ENCODE measurements at places on chromosomes 3 and 15. TPM values are rescaled to one million over a fixed set of nuclear protein-coding genes. Genes with fewer than 3 reads are reported as not detected.

SERPINI1 gene
- polyA plus RNA-seq = 2.2 TPM

ATP10A gene
- not detected for polyA plus RNA-seq

CELF6 gene
- 0.12 TPM for polyA plus RNA-seq

DNA sequence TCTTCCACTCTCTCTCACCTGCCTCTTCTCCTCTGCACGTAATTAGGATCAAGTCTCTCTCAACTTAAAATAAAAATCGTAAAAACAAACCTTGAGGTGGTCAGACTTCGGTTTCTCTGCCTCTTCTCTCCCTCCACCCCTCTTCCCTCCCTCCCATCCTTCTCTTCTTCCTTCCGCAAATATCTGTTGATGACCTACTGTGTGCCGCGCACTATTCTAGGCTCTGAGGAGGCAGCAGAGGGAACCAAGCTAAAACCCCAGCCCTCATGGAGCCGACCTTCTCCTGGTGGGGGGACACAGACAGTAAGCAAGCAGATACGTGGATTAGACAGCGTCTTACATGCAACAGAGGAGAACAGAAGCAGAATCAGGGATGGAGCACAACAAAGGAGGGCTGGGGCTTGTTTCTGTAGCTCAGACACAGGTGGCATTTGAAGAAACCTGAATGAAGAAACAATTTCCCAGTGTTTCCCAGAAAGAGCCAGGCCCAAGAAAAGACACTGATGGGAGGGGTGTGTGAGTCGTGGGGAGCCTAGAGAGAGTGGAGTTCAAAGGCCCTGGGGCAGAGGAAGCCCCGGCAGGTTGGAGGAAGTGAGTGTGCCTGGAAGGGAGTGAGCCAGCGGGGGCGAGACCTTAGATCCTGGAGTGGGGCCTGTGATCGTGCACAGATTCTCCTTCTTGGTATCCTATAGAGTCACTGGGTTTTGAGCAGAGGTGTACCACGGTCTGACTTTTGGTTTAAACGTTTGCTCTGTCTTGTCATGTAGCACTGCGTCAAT lies 80.5 kb downstream of the TOP2B start:
- no peak for DNase-seq
- H3K36me3 ChIP-seq = no peaks in the 10 kb centered on the region
- no peaks in the 10 kb centered on the region for H3K4me1 ChIP-seq
- H3K27me3 ChIP-seq = no peaks in the 10 kb centered on the region
- H3K4me3 ChIP-seq = no peak overlapping the region
- H3K27ac ChIP-seq = no peak overlapping the region

DNA sequence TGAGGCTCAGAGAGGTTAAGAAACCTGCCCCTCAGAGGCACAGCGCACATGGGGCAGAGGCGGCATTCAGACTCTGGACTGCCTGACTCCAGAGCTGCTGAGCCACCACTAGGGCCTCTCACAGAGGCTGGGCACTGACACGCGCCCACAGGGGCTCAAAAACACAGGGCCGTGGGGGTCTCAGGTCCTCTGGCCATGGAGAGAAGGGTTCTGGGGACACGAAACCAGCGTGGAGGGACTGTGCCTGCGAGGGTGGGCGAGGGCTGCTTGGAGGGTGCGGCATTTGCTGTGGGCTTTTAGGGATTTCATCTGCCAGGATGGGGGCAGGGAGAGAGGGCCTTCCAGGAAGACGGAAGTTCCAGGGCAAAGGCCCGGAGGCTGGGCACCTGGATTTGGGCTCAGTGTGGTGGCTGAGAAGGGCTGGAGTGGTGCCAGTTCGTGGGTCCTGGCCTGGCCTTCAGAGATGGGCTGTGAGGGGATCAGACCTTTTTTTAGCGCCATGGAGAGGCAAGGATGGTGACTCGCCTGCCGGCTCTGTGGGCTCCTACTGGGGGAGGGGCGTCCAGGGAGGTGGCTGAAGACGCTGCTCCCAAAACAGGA lies 69.6 kb downstream of the EFCAB12 start:
- H3K4me1 ChIP-seq = peaks cover 3% of the 10 kb centered on the region
- no peaks in the 10 kb centered on the region for H3K27me3 ChIP-seq
- no peaks in the 10 kb centered on the region for H3K36me3 ChIP-seq
- no peak overlapping the region for H3K27ac ChIP-seq
- no peak overlapping the region for H3K4me3 ChIP-seq
- DNase-seq = no peak

All from keratinocyte (primary cell).